Esophagus mucosa (tissue), 1 donor: ENCODE measurements at places on chromosomes 7 and 10.

DNA sequence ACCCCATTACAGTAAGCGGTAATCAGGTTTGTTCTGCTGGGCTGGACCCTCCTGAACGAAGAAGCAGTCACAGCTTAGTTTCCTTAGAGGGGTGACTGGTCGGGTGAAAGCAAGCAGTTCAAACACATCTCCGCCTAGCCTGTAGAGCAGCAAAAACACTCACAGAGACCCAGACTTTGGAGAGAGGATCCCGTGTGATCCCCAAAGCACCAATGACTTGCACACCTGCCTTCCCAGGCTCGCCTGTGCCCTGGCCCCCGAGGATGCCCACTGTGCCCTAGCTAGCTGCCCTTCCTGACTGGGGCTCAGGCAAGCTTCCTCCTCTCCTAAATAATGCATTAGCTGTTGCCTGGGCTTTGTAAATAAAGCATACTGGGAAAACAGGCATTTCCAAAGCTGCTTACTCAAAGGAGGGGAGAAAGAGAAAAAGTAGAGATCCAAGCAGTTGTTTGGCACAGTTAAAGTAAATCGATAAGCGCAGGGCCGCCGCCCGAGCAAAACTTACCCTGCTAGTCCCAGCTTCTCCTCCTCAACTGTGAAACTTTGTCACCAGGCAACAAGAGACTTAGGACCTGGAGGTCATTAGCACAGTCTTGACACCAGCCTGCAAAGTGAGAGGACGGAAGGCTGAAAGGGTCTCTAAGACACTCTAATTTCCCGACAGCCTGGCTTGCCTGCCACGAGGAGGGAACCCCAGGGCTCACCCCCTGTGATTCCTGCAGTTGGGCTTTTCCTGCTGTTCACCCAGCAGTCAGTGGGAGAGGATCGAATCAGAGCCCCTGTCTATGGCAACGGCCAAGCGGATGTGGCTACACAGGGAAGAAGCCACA lies 4.8 kb downstream of the LRRC18 start:
- ATAC-seq: no peak

DNA sequence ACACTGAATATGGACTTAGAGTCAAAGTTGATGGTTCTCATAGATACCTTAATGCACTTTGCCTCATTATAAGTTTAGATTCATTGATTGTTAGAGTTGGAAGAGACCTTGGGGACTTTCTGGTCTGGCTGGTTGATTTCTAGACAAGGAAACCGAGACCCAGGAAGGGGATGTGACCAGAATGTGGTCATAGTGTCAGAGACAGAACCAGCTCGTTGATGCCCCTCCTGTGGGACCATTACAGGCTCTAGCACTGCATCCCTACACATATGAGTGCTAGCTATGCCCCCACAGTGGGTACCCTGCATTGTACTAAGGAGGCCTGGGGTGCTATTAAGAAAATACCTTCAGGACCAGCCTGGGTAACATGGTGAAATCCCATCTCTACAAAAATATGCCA lies 306.6 kb downstream of the CAMK1D start:
- no peak for ATAC-seq

GRCh38 chr7:127718340-127718679 lies 66.3 kb downstream of the SND1 start:
- ATAC-seq: no peak

DNA sequence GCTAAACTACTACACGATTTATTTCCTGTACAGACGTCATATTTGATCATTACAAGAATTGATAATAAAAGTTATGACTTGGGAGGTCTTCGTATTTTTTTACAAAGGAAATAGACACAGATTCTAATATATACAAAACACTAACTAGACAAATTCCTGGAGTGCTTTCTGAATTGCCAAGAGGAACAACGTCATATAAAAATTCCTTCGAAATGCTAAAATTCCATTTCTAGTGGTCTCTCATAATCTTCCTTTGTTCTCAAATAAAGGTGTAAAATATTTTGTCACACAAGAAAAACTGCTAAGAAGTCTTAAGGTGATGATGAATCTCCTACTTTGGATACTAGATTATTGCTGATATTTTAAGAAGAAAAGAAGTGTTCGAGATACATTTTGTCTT lies 85.4 kb downstream of the CDK6 start:
- no peak for ATAC-seq

DNA sequence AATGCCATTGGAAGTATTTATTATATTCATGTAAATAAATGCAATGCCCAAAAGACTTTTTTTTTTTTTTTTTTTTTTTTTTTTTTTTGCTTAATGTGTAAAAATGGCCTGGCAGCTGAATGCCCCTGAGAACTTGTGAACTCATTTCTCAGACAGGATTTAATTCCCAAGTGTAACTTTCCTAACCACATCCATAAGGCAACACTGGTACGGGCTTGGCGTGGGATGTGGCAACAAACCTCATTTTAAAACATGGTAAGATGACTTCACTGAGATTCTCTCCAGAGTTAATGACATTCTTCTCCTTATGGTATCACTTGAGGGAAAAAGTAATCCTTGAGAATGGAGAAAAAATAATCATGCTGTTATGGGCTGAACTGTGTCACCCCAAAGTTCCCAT lies 150.4 kb downstream of the DGKI start:
- ATAC-seq: no peak

GRCh38 chr7:36245684-36246299 lies 92.7 kb downstream of the EEPD1 start:
- ATAC-seq: no peak

GRCh38 chr10:34966451-34966850 lies 123.7 kb downstream of the CUL2 start:
- ATAC-seq: peak; percentile 40

DNA sequence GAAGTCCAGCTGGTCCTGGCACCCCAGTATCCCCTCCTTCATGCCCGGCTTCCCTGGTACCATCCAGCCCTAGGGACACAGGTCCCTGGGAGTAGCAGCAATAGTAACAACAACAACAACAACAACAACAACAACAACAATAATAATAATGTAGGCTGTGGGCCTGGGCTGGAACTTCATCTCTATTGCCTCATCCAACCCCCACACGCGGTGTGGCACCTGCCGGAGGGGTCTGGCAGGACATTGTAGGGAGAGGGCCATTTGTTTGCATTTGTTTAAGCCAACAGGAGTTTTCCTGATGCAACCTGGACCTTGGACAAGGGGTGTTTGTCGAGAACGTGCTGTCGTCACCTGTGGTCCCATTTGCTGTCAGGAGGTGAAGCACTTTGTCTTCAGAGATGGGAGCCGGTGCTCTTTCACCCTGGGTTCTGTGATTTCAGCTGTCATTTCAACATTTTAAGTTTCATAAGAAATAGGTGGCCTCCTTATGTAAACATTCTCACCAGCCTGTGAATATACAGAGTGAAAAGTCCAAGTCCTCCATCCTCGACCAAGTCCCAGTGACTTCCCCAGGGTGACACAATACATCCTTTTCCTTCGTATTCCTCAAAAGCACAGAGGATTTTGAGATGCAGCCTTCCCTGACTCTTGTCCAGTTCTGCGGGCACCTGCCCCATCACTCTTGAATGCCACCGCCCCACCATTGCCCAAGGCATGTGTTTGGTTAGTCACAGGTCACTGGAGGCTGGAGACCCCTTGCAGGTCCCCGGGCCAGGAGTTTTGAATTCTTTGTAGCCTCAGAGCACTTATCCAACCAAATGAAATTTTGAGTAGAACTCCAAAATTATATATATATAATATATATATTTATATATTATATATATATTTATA lies 9.2 kb downstream of the LHPP start:
- no peak for ATAC-seq

DNA sequence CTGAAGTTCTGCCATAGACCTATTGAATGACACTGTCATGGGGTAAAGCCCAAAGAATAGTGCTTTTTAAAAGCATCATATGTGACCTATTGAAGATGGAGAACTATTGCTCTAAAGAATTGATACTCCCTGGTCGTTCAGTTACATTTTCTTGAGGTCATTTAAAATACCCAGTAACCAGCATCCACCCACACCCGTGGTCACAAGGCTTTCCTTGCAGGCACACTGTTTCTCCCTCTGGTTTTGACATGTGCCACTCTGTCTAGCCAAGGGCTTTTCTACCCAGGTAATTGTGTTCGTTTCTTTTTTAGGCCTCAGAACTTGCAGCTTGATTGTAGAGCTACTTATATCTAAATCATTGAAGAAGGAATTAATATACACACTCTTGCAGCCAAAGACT lies 68.3 kb upstream of the LYZL2 start:
- no peak for ATAC-seq

GRCh38 chr10:110530131-110530831 lies 32.6 kb downstream of the DUSP5 start:
- ATAC-seq: peak; percentile 75

- no peak for ATAC-seq
Observed at GRCh38 chr7:116776046-116776445, 86.3 kb upstream of the CAPZA2 start.

GRCh38 chr7:70545214-70545613 lies 586.7 kb upstream of the GALNT17 start:
- ATAC-seq: no peak
